ENCODE measurements at places on chromosomes 11 and 22. TPM values are rescaled to one million over a fixed set of nuclear protein-coding genes. Genes with fewer than 3 reads are reported as not detected.

DNA sequence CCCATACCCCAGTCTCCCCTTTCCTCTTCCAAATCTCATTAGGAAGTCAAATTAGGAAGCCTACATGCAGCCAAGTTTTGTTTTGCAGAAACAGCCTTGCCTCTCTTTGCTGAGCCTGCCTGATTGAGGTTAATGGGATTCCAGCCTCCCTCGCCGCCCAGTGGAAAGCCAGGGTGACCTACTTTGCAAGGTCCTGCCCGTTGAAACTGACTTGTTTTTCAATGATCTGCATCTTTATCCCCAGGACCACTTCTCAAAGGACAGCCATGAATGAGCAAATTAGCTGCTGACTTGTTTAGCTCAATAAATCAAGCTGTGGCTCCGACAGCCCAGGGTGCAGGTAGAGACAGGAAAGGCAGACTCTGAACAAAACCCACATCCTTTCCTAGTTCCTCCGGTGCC, 110.4 kb downstream of the RRAS2 start:
- no peak for DNase-seq
- H3K36me3 ChIP-seq = no peaks in the 10 kb centered on the region
- no peak overlapping the region for H3K27ac ChIP-seq
- no peak overlapping the region for H3K4me3 ChIP-seq

DNA sequence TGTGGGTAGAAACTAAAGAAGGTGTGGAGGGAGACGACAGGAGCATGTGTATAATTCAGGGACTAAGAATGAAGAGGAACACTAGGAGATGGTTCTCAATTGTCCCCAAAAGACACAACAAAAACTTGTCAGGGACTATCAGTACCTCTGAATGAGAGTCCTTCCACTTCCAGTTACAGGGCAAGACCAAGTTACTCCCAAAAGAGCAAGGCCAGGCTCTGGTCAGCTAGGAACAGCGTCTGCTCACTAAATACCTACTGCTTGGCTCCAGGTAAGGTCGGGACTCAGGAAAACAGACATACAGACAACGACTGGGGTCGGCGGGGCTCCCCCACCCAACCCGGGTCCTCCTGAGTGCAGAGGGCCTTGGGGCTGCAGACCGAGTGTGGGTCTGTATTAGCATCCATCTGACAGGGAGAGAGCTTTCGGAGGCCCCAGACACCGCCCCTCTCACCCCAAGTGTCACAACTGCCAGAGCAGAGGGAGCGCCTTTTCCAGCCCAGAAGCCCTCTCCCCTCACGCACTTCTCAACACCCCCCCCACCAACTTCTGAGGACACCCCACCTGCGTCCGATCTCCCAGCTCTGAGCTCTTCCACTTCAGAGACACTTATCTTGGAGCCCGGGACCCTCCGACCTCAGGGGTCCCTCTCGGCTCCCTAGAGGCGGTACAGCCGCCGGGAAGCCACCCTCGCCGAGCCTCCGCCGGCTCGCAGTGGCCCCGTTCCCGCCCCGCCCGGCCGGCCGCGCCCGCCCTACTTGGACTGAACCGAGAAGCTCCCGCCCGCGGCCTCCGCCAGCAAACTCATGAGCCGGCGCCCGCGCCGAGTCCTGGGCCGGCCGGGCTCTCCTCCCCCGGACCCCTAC, 522 bp downstream of the RHOG start:
- H3K4me3 ChIP-seq = peak overlapping the region; percentile 90
- H3K27ac ChIP-seq = peak overlapping the region; percentile 81
- peaks cover 38% of the 10 kb centered on the region for H3K36me3 ChIP-seq
- peak; percentile 44 for DNase-seq

DNA sequence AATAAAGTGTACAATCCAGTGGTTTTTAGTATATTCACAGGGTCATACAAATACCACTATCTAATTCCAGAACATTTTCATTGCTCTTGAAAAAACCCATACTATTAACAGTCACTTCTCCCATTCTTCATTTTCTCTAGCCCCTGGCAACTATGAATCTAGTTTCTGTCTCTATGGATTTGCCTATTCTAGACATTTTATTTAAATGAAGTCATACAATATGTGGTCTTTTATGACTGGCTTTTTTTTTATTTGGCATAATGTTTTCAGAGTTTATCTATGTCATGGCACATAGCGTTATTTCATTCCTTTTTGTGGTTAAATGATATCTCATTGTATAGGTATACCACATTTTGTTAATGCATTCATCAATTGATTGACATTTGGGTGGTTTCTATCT, 59.4 kb downstream of the KDM2A start:
- H3K36me3 ChIP-seq = peaks cover 9% of the 10 kb centered on the region
- no peak overlapping the region for H3K4me3 ChIP-seq
- DNase-seq = no peak
- H3K4me1 ChIP-seq = peaks cover 25% of the 10 kb centered on the region
- H3K27me3 ChIP-seq = no peaks in the 10 kb centered on the region
- H3K27ac ChIP-seq = no peak overlapping the region

BTG4 gene
- 0.30 TPM for total RNA-seq
